Activated gamma-delta T cell treated with Interleukin-2 at 50 U/mL for 16 hours (primary cell): ENCODE measurements at places on chromosomes 3 and 15.

DNA sequence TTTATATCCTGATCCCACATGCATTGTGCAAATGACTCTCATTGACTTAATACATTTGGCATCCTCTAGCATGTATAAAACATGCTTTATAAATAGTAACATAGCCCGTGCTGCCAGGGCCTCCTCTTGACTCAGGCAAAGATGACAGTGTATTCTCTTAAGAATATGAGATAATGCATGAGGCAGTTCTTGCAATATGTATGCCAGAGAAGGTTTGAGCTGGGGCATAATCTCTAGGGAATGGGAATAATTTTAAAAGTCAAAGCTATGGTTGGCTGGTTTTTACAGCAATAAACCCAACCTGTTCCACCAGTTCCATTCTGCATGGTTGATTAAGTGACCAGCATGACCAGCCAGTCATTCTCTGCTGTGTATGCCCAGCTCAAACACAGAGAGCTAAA is 179.0 kb upstream of the PFN2 start:
- DNase-seq: no peak

DNA sequence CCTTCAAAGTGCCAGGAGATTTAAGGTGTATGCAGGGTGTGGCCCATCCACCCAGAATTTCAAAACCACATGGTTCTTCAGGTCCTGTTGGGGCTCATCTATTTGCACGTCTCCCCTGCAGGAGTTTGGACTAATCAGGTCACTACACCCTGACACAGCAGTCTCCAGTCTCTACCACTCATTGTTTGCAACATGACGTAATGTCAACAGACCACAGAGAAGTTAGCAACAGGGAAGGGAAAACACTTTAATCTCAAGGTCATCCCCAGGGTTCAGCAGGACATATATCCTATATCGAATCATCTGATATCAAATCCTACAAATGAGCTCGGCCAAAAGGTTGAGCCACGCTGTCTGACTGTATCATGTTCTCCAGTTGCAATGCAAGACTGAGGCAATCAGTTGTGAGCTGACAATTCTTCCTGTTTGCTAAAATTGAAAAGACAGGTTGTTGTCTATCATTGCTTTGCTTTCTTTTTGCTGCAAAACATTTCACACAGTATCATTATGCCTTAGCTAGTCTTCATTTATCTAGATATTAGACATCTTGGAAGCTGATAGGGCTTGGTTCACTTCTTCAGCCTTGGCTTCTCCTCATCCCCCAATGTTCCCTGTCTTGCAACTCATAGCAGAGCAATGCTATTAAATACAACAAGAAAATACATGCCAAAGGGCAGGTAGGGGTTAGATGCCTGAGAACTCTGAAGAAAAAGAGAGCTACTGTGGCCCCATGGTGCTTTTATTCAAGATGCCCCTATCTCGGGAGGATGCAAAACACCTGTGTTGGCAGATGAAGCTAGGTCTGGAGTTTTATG is 13.4 kb upstream of the LEKR1 start:
- DNase-seq: no peak

GRCh38 chr3:4580346-4581123 is 87.4 kb downstream of the ITPR1 start:
- DNase-seq: no peak

- no peak for DNase-seq
Measured at GRCh38 chr3:124850633-124851032, 36.5 kb downstream of the ITGB5 start.
